ENCODE measurements at places on chromosomes 13 and 19.
A peak's percentile ranks its signal among the peaks of the same experiment; 100 is the strongest.

DNA sequence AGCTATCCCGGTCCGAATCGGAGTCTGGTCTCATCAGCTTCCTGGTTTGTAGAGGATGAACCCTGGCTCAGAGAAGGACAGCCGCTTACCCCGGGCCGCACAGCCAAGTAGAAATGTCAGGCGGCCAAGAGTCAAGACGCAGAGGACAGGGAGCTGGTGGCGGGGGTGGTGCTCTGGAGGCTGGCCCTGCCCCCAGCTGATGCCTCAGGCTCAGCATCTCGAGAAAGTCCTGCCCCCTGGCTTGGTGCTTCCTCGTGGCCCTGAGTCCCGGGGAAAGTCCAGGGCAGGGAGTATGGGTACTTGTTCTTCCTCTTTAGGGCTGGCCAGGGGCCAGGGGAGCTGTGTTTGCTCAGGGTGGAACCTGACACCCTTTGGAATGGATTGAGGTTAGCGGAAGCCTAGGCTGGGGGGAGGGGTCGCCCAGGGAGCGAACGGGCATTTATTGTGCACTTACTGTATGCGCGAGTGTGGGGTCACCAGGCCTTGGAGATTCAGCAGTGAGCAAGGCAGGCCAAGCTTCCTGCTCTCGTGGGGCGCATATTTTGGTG lies 2.2 kb downstream of the TJP3 start:
- peak; percentile 47 for DNase-seq

GRCh38 chr13:103164251-103164650 lies 98.0 kb upstream of the SLC10A2 start:
- DNase-seq = no peak

- no peak for DNase-seq
These were observed 15.2 kb downstream of the F10 start for GRCh38 chr13:113137691-113138298.

GRCh38 chr13:109684824-109685202 lies 101.6 kb downstream of the IRS2 start:
- no peak for DNase-seq

DNA sequence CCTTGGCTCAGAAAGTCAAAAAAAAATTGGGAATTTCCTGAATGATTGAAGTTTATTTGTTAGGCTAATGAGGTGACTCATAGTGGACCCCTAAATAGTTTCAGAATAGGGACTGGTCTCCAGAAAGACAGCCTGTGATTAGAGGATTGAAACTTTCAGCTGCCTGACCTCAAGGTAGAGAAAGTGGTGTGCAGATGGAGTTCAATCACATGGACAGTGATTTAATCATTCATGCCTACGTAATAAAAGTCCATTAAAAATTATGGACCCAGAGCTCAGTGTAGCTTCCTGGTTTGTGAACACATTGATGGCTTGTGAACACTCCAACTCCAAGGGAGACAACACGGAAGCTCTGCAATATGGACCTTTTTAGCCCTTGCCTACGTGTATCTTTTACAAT lies 533.2 kb upstream of the PCDH9 start:
- DNase-seq = no peak

DNA sequence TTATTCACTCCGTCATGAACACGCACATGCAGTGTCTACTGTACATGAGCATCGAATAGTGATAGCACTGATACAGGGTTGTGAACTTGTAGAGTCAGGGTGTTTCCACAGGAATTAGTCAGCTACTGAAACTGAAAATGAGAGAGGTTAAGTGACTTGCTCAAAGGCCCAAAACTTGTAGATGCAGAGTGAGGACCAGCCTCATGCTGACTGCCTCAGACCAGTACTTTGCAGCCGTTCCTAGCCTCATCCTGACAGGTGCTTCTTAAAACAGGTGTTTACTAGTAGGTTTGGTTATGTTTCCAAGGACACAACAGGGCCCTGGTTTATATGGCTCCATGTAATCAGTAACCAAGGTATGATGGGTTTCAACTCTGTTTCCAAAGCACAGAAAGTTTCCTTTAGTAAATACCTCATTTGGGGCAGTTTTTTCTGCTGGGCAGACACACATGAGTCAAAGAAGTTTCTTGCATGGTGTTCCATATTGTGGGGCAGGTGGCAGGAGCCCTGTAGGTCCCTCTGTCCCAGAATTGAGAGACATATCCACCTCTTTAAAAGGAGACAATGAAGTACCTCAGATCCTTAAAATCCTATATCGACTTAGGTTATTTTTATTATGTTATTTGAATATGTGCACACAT lies 16.0 kb downstream of the FGF9 start:
- no peak for DNase-seq

DNA sequence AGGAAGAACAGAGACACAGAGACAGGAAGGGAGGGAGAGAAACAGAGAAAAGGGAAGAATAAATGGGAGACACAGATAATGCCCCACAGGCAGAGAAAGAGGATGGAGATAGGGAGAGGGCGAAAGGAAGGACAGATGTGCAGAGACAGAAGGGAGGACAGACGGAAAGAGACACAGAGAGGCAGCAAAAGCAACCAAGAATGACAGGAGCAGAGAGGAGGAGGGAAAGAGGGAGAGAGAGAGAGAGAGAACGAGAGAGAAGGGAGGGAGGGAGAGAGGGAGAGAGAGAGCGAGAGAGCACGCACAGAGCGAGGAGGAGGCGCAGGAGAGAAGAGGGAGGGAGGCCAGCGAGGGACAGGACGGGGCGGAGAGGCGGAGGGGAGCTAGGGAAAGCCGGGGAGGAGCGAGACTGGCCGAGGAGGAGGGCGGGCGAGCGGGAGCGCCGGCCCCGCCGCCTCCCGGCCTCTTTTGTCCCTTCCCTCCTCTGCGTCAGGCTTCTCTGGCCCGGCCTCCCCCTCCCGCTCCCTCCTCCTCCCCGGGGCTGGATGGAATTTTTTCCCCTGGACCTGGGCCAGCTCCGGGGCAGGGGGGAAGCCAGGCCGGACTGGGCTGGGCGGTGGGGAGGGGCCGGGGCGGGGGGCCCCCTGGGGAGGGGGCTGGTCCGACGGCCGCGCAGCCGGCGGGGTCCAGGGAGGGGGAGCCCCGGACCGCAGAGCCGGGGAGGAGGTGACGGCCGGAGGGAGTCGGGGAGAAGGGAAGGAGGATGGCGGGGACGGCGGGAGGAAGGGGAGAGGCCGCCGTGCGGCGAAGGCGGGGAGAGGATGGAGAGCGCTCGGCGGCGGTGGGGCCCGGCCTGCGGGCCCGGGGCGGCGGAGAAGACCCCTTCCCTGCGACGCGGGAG lies 4.2 kb upstream of the SPACA6 start:
- no peak for DNase-seq

GRCh38 chr19:4379383-4380253 lies 20.7 kb downstream of the SH3GL1 start:
- DNase-seq = no peak

DNA sequence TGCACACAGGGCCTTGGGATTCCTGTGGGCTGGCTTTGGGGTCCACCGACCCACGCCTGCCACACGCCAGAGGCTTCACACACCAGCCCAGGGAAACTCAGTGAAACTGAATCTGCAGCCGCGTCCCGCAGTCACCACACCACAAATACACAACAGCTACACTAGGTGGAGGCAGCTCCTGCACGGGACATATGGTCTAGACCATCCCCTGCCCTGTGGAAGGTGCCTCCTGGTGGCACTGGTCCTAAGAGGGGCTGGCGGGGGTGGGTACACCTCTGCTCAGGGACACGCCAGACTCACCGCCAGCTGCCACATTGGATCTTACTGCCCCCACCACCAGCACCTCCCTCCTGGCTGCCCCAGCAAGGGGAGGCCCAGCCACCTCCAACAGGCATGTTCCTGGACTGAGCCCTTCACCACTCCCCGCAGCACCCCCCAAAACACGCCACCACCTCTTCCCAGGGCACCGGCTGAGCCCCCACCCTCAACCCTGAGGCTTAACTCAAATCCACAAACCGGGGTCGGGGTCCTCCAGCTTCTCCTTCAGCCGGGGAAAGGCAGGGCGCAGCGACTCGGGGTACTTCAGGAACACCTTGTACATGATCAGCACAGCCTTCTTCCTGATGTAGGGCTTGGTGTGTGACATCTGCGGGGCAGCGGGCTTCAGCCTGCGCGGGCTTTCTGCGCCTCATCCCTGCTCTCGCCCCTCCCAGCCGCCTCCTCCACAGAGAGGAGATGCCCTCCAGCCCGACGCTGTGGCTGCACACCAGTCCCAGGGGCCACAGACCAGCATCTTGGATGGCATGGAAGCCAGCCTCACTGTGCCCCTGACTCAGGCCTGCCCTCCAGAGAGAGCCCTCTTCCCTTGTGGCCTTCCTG lies 21.2 kb downstream of the AP3D1 start:
- DNase-seq = no peak

GRCh38 chr13:99218545-99218944 lies 17.9 kb downstream of the UBAC2 start:
- DNase-seq = no peak

- no peak for DNase-seq
These were observed 7.1 kb downstream of the KCNN4 start for GRCh38 chr19:43773725-43774102.

GRCh38 chr19:35693835-35694599 lies 10.3 kb upstream of the ZBTB32 start:
- DNase-seq = peak; percentile 97

GRCh38 chr19:4390567-4391305 lies 9.6 kb downstream of the SH3GL1 start:
- DNase-seq = no peak

GRCh38 chr13:24217601-24218281 lies 57.2 kb downstream of the SPATA13 start:
- peak; percentile 63 for DNase-seq

DNA sequence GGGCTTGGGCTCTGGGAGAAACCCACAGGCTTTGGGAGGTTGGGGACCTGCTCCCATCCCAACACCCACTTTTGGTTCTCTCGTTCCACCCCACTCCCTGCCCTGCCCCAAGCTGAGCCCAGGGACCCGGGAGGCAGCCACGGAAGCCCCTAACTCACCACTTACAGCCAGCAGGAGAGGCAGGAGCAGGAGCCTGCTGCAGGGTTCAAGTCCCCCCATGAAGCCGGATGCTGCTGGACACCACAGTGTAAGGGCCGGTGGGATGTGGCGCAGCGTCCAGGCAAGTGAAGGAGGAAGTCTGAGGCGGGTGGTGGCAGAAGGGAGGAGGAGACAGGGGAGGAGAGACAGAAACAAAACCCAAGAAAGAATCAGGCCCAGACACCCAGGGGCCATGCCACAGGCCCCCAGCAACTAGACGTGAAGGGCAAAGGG lies at the start of gene TYROBP:
TYROBP (minus strand) TSS at position 286 of the 432 bp plus-strand sequence; CDS start at position 219, 67 bp downstream.
- peak; percentile 50 for DNase-seq

- DNase-seq = no peak
These were observed 37.7 kb upstream of the CCNE1 start for GRCh38 chr19:29774126-29774525.

- DNase-seq = no peak
These were observed 401.7 kb downstream of the IRS2 start for GRCh38 chr13:109384491-109385241.

- DNase-seq = no peak
These were observed 2.5 kb upstream of the CACNG6 start for GRCh38 chr19:53988981-53989380.

DNA sequence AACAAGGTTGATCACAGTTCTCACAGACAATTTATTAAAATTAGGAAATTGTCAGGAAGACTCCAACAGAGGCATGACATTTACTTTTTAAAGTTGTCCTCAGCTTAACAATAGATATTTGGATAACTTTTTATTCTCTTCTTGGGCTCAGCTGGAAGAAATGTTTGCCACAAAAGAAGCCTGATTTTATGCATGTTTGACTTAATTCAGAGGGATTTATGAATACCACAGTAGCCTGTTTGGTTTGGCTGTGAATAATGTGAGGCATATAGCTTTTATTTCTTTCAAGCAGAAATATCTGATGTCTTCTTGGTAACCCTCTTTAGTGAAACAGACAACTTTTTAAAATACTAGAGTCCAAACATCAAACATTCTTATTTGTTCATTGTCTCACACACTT lies 1464.5 kb upstream of the SLC10A2 start:
- no peak for DNase-seq

DNA sequence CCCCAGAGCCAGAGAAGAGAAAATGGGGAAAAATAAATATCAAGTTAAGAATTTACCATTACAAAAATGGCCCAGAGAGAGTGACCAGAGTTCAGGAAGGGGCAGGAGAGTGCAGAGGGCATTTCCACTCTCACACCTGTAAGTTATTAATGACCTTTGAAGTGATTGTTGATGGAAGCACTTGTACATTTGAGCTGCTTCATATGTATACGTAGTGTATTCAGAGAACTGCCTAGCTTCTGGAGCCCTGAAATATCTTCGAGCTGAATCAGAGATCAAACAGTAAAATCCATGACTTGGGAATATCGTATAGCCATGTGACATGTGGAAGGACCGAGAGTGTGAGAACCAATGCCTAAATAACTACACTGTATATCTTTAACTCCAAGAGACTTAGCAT lies 49.2 kb upstream of the PCCA start:
- no peak for DNase-seq

- no peak for DNase-seq
These were observed 42.4 kb downstream of the WASF3 start for GRCh38 chr13:26599860-26600259.

DNA sequence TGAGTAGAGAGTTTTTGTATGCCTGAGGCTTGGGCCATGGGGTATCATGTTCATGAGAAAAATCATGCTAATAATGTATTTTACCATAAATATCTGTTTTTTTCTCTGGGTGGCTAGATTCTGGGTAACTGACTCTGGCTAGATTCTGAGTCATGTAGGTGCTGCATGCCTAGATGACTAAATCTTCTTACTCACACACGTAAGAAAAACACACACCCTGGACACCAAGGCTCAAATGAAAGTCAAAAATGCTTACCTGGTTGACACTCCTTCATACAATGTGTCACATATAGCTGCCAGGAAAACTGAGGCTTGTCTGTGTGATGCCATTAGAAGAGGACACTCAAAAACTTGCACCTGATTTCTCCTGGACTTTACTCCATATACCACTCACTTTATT lies 597.4 kb upstream of the SLITRK1 start:
- DNase-seq = no peak

DNA sequence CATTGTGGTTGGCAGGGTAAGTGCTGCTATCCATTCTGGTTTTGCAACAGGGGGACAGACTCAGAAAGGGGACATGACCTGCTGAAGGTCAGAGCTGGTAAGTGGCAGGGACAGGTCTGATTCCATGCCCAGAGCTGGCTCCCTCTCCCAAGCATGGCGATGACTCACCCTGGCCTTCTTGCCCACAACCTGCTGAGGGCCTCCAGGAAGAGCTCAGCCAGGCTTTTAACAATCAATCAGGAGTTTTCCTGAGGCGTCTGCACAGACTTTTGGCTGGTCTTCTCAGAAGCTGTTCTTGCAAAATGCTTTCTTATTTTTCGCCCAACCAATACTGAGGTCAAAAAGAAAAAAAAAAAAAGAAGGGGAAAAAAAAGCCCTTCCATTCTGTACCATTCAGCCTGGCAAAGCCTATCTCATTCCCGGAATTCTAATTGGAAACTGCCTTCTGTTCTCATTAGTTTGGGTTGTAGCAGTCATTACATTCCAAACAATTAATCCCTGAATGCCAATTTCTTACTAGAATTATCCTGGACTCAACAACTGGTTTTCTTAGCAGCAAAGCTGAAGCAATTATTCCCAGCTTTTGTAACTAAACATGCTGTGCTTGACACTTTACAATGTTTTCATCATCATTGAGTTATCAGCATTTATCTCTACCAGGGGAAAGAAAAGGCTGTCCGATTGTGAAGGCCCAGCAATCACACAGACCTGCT lies 17.7 kb downstream of the SIAH3 start:
- no peak for DNase-seq

Data from hematopoietic multipotent progenitor cell treated with erythropoietin and hydrocortisone succinate and interleukin-3 and kit ligand, for 6 days (in vitro differentiated cells).